ENCODE measurements at places on chromosomes 11 and 22.

DNA sequence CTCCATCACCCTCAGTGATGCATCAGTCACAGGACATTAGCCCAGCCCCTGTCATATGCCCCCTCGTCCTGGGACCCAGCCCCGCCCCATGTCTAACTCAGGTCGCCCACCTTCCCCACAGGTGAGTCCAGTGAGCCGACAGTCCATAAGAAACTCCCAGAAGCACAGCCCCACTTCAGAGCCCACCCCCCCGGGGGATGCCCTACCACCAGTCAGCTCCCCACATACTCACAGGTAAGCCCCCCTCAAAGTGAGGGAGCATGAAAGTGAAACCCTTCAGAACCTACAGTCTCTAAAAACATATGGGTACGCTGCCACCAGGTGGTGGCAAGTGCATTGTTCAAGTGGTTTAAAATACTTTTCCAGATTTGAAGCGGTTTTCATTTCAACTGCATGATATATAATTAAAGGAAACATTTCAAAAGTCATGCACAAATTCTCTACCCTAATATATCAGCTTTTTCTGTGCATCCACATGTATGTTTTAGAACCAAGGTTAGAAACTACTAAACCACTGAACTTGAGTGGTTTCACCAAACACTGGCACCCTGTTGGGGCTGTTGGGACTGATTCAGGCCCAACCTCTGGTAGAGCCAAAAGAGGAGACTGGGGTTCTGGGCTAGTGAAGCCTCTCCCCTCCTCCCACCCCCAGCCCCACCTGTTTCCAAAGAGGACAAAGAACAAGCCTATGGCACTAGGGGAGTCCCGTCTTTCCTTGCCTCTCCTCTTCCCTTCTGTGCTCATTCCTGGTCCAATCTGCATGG, 17.3 kb downstream of the EPS8L2 start:
- peak; percentile 28 for DNase-seq

DNA sequence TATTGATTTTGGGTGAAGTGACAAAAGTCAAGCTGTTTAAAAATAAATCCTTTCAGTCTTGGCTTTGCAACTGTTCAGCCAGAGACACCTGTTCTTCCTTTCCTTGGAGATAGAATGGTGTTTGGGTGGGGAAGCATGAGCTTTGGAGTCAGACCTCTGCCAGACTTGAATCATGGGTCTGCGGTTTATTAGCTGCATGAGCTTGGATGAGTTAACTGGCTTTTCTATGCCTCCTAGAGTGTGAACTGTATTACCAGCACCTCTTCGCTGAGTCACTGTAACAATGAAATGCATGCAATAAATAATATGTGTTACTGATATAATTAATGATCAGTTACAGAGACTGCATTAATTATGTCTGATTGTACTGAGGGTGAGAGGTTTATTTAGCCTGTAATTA, 13.5 kb upstream of the MYEOV start:
- DNase-seq: no peak

DNA sequence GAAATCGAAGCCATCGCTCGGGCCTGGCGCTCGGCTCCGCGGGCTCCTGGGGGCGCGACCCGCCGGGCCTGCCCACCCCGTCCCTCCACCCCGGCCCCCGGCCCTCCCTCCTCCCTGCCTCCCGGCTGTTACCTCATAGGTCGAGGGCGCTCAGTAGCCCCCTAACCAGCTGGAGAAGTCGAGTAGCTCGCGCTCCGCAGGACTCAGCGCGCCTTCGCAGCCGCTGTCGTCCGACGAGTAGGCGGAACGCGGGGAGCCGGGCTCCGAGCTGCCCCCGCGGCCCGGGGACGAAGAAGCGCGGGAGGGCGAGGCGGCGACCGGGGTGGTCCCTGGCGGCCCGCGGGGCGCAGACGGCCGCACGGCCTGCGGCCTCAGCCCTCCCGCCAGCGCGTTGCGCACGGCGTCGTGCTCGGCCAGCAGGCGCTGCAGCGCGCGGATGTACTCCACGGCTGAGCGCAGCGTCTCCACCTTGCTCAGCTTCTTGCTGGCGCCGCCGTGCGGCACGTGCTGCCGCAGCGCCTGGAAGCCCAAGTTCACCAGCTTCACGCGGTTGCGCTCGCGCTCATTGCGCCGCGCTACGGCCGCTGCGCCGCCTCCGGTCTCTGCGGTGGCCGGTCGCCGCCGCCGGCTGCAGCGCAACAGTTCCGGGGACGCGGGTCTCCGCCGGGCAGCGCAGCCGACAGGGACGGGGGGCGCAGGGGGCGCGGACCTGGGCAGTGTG, 627 bp downstream of the ASCL2 start:
- DNase-seq: no peak

- DNase-seq: no peak
These were observed 49.0 kb downstream of the PPFIA1 start for GRCh38 chr11:70319396-70320076.

DNA sequence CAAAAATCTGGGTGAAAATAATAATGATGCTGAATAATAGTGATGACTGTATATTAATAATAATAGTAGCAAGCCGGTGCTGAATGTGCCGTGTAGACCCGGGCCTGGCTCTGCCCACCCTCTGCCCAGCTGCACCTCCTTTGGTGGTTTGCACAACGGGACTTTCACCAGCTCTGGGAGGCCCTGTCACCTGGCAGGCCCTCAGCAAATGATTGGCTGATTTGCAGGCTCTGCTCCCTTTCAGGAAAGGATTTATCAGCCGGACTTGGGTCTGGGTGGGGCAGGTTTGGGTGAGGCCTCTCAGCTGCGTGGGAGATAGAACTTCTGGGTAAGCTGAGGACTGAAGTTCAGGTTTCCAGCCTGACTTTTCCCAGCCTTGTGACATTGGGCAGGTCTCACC, 21.4 kb downstream of the KIAA1671 start:
- DNase-seq: no peak

- no peak for DNase-seq
These were observed 4.4 kb downstream of the APOL2 start for GRCh38 chr22:36234919-36235318.

- DNase-seq: no peak
These were observed 48.4 kb upstream of the HORMAD2 start for GRCh38 chr22:30031764-30032455.

DNA sequence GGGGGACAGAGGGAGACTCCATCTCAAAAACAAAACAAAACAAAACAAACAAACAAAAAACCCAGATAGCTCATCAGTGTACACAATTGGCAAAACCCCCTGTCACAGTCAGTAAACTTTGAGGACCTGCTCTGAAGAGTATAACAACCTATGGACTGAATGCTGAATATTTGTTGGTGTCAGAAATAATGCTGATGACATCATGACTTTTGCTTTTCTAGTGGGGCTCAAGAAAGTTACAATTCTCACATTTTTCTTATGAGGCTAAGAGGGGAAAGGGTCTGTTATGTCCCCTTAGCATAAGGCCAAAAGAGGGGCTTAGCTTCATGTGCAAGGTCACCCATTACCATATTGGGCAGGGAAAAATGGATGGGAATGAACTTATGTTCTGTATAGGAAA, 207.4 kb downstream of the NELL1 start:
- no peak for DNase-seq

DNA sequence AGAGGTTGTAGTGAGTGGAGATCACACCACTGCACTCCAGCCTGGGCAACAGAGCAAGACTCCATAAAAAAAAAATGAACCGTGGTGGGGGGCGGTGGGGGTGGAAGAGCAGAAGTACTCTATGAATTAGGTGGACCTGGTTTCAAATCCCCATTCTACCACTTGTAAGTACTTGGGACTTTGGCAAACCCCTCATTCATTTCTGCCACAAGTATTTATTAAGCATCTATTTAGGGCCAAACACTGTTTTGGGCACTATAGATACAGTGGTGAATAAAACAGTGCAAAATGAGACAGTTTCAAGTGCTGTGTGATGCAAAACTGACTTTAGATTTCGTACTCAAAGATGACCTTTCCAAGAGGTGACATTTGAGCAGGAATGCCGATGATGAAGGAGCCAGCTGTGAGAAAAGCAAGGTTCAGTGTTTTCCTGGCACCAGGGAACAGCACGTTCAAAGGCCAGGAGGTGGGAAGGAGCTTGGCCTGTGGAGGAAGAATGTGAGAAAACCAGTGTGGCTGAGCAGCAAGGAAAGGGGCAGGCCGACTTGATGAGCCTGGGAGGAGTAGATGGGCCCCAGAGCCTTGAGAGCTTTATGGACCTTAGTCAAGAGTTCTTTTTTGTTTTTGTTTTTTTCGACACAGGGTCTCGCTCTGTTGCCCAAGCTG, 1.4 kb upstream of the TMEM134 start:
- DNase-seq: no peak

- no peak for DNase-seq
These were observed 81.6 kb downstream of the MYO7A start for GRCh38 chr11:77209663-77210062.

GRCh38 chr11:114827736-114828135, 149.4 kb downstream of the NXPE2 start:
- no peak for DNase-seq

DNA sequence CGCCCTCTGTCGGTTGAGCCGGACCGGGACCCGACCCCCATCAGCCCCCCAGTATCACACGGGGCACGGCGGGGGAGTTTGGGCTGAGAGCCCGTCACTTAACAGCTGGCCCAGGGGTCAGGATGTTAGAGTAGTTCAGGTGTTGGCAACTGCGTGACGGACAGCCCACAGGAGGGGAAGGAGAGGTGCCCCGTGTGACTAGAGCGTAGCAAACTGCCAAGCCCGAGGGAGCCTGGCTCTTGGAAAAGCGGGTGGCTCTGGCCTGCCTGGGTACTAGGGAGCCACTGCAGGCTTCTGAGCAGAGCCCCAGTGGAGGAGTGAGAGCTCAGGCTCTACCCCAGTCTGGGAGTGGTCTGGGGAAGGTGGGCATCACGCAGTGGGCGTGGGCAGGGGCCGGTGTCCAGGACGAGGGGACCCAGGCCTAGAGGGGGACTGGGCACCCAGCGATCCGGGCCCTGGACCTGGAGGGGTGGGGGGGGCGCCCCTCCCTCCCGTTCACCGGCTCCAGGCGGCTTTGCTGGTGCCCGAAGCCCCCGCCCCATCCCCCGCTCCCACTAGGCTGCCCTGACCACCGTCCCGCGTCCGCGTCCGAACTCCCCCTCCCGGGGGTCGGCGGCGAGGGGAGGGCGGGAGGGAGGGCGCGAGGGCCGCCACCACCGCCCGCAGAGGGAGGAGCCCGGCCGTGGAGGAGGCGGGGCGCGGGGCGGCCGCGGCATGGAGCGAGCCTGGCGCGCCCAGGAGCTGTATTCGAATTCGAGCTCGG, 24.4 kb downstream of the SHANK3 start:
- DNase-seq: no peak

- peak; percentile 12 for DNase-seq
These were observed 6.0 kb upstream of the MAPK11 start for GRCh38 chr22:50276143-50276542.

GRCh38 chr11:46294365-46295309, 17.2 kb downstream of the CREB3L1 start:
- DNase-seq: no peak

- peak; percentile 68 for DNase-seq
These were observed 14.7 kb upstream of the PISD start for GRCh38 chr22:31676700-31677099.

- no peak for DNase-seq
These were observed 184.2 kb downstream of the SBF2 start for GRCh38 chr11:10109806-10110205.

DNA sequence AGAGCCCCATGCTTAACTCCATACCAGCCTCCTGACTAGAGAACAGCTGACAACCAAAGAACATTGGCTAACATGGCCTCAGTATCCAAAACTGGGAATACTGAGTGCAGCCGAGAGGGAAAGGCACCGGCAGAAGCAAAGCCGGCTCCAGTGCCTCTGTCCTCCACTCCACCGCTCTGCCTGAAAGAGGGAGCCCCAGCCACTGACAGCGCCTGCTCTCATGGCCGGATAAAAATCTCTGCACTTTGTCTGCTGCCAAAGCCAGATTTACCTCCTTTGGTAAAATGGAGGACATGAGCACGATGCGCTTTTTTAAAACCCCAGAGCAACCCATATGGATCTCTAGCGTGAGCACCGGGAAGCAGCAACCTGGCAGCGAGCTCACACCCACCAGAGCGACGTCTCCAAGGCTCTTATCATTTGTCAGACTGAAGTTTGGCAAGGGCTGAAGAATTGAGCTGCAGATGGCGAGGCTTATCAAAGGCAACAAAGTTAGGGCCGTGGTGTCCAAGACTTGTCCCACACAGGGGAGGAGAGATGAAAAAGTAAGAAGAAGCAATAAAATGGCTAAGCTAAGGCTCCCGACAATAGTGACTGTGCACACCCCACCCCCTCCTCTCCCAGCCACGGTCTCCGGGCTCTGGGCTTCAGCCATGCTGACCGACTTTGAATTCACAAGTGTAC, 71.4 kb downstream of the EFCAB6 start:
- DNase-seq: no peak

All from stimulated activated CD8-positive, alpha-beta memory T cell treated with anti-CD3 and anti-CD28 coated beads, Interleukin-4, amount 100 ng/mL, for 1 hour (primary cell).